ENCODE measurements at places on chromosomes 7 and 10.

- no peak for DNase-seq
Observed at GRCh38 chr7:68537051-68537773, 1061.1 kb upstream of the AUTS2 start.

- no peak for DNase-seq
Observed at GRCh38 chr10:113236998-113237397, 287.0 kb downstream of the TCF7L2 start.

- no peak for DNase-seq
Observed at GRCh38 chr7:77188731-77189437, 10.7 kb downstream of the FGL2 start.

DNA sequence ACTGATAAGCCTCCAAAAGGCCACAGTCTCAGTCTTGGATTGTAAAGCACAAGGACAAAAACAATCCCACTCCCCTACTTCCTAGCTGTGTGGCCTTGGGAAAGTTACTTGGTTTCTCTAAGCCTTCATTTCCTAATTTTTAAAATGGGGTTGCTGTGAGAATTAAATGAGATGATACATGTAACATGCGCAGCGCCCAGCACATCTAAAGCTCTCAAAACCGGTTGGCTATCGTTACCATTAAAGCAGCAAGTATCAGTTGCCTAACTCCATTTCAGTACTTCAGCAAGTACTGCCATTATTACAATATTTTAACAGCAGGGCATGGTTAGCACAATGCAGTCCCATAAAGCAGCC is 1.9 kb downstream of the NRCAM start:
- DNase-seq = no peak

GRCh38 chr7:149826344-149827088 is 11.7 kb upstream of the ZNF862 start:
- no peak for DNase-seq

GRCh38 chr7:96224685-96225084 is 97.2 kb downstream of the SLC25A13 start:
- DNase-seq = no peak

GRCh38 chr10:103895411-103896186 is 22.4 kb downstream of the STN1 start:
- peak; percentile 74 for DNase-seq

GRCh38 chr7:128005759-128006159 is 25.5 kb downstream of the LRRC4 start:
- no peak for DNase-seq

DNA sequence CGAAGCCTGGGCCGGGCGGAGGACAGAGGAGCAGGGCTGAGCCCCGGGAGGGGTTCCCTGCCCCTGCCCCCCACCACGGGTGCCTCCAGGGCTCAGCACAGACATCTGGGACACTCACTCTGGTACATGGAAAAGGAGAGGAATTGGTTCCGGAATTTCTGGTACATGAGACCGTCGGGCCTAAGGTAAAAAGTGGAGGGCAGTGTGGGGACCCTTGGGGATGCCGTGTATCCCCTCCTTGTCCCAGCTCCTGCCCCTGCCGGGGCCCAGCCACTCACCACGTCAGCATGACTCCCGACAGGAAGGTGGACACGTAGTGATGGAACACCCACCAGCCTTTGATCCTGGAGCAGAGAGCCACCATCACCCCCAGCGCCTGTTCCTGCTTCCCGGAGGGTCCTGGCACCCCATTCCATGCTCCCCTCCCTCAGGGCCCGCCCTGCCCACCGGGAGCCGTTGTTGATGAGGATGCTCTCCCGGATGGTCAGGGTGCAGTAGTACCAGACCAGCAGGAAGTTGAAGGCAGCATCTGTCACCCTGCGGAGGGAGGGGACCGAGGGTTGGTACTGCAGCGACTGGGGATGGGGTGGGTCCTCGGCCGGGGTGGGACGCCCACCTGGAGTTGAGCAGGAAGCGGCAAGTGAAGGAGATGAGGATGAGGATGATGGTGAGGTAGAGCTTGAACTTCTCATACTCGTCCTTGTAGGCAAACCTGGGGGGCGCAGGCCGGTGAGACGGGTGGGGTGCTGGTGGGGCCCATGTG is 6.4 kb downstream of the TMEM120A start:
- DNase-seq = no peak

DNA sequence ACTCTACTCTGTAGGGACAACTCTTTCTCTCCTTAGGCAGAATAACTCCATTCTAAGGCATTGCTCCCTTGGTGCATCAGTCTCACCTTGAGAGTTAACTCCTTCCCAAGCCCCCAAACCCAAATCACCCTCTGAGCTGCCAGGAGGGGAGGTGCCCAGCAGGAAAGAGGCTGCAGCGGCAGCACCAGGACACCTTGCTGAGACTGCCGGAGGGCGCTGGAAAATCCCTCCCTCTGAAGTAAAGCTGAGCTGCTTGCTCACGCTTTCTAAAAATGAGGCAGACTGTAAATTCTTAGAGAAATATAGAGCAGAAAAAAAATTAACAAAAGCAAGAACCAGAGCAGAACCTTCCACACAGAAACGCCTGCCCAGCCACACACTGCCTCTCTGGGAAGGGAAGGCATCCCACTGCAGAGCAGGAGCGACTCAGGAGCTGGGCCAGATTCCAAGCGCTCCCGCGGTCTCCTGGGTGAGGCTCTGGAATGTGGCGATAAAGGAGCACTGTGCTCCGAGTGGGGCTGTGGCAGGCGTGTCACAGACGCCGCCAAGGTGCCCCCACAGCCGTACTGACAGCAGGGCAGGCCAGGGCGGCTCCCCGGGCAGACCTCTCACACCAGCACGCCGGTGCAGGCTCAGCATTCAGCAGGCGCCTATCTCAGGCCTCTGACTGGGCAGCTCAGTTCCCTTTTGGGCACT is 202.1 kb downstream of the TNS3 start:
- DNase-seq = no peak

DNA sequence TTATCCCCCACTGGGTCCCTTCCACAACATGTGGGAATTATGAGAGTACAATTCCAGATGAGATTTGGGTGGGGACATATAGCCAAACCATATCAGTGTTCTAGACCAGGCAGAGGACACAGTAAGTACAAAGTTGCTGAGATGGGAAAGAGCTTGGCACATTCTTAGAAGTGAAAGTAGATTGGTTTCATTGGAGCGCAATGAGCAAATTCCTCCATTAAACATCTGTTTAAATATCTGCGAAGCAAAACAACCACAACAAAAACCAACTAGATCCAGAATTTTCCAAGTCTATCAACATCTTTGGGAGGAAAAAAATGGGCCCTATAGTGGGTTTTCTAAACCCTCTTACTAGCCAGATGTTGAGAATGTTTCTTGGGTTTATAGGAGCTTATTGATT is 80.0 kb upstream of the STEAP1B start:
- DNase-seq = no peak

DNA sequence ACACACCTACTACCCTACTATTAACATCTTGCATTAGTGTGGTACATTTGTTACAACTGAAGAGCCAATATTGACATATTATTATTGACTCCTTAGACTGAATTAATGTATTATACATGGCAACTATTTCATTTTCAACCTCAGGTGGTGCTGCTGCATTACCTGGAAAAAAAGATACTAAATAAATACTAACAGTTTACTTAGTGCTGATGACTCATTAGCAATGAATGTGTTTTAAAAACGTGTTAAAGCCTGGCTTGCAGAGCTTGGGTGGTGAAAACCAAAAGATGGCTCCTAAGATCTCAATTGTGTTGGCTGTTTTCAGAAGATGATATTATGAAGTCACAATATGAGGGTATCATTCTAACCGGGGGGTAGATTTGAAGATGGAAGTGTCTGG is 34.8 kb downstream of the CFAP43 start:
- no peak for DNase-seq
